GM12878 (cell line): ENCODE measurements at places on chromosomes 7 and 10. TPM values are rescaled to one million over a fixed set of nuclear protein-coding genes. Genes with fewer than 3 reads are reported as not detected.
A peak's percentile ranks its signal among the peaks of the same experiment; 100 is the strongest.

Gene SLC13A4
- total RNA-seq, result not detected in 2 replicates

DNA sequence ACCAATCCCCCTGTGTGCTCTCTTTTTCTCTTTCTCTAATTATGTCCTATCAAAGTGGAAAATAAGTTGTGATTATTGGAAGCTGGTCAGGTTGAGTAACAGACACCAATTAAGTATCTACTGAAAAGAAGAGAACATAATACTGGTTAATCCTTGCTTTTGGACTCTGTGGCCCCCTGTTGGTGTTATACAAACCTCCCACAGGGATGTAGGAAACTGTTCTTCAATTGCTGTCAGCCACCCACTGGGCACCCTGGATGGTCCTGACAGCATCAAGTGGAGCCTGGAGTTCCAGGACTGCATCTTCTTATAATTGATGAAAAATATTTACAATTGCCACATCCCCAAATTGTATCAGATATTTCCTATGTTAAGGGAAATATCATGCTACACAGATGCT lies 939.7 kb downstream of the KCNMA1 start:
- no peaks in the 10 kb centered on the region for H3K27me3 ChIP-seq
- DNase-seq, result no peak
- no peaks in the 10 kb centered on the region for H3K4me1 ChIP-seq
- no peaks in the 10 kb centered on the region for H3K36me3 ChIP-seq
- H3K4me3 ChIP-seq, result no peak overlapping the region
- no peak overlapping the region for H3K27ac ChIP-seq

Gene GIMAP6
- 36.2 and 40.9 TPM in 2 replicates for total RNA-seq

DNA sequence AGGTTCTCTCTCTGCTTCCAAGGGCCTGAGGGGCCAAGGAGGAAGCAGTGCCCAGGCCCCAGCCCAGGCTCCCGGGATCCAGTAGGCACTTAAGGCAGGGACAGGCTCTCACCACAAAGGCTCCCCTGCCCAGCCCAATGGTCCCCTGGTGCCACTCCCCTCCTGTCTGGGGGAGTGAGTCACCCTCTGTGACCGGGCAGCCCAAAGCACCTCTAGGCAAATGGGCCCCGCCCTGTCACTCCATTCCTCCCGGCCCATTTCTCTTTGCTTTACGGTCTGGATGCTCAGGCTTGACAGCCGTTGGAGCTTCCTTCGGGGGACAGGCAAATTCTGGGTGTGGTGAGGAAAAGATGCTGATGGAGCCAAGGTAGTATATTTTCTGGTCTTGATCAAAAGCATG lies at the start of gene CALHM3:
Gene CALHM3, minus strand, starts transcription at position 106 of the 400 bp plus-strand sequence. CDS start 208 bp downstream, outside the sequence.
- no peak within 1 kb of the TSS for H3K4me3 ChIP-seq
- H3K27ac ChIP-seq, result no peak within 1 kb of the TSS
- DNase-seq, result no peak
- H3K4me1 ChIP-seq, result peaks cover 7% of the 10 kb centered on the region
- no peaks in the 10 kb centered on the region for H3K36me3 ChIP-seq

Gene CXCL12
- 0.85 and 0.90 TPM in 2 replicates for total RNA-seq

Gene PPP1R3A
- total RNA-seq, result not detected in 2 replicates

GRCh38 chr7:7432979-7433378 lies 102.7 kb downstream of the COL28A1 start:
- no peak overlapping the region for H3K4me3 ChIP-seq
- no peak for DNase-seq
- no peaks in the 10 kb centered on the region for H3K4me1 ChIP-seq
- H3K27ac ChIP-seq, result no peak overlapping the region
- H3K36me3 ChIP-seq, result no peaks in the 10 kb centered on the region
- H3K27me3 ChIP-seq, result no peaks in the 10 kb centered on the region; the same call in none of the 2 replicates

Gene SP8
- total RNA-seq, result not detected in 2 replicates

- H3K4me1 ChIP-seq, result no peaks in the 10 kb centered on the region
- no peaks in the 10 kb centered on the region; the same call in 1 of the 2 replicates for H3K27me3 ChIP-seq
- no peak overlapping the region for H3K27ac ChIP-seq
- no peaks in the 10 kb centered on the region for H3K36me3 ChIP-seq
- no peak overlapping the region for H3K4me3 ChIP-seq
Measured at GRCh38 chr7:24175603-24176002, 108.4 kb upstream of the NPY start.

Gene TMEM213
- total RNA-seq, result not detected in 2 replicates

DNA sequence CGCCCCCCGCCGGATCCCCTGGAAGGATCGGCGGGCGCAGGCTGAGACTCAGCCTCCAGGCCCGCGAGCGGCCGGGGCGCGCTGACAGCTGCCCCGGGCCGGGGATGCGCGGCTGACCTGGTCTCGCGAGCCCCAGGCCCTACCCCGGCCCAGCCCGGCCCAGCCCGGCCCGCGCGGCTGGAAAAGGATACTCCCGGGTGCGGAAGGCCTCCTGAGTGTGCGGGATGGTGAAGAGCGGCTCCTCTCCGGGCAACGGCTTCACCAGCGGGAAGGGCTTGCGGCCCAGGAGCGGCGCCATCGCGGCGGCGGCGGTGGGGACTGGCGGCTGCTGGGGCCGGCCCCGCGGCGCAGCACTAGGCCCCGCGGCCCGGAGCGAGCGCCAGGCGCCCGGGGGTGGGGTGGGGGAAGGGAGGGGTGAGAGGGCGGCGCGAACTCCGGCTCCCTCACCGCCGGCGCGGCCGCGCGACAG lies 423 bp downstream of the BAZ1B start:
- peak overlapping the region; percentile 76 for H3K4me3 ChIP-seq
- H3K27ac ChIP-seq, result peak overlapping the region; percentile 91
- peaks cover 15% of the 10 kb centered on the region for H3K4me1 ChIP-seq
- no peak for DNase-seq
- peaks cover 2% of the 10 kb centered on the region for H3K36me3 ChIP-seq

GRCh38 chr10:6201516-6201975 lies 1.2 kb upstream of the PFKFB3 start:
- DNase-seq, result peak; percentile 63
- H3K27ac ChIP-seq, result no peak overlapping the region
- peaks cover 10% of the 10 kb centered on the region for H3K4me1 ChIP-seq
- no peaks in the 10 kb centered on the region for H3K27me3 ChIP-seq

DNA sequence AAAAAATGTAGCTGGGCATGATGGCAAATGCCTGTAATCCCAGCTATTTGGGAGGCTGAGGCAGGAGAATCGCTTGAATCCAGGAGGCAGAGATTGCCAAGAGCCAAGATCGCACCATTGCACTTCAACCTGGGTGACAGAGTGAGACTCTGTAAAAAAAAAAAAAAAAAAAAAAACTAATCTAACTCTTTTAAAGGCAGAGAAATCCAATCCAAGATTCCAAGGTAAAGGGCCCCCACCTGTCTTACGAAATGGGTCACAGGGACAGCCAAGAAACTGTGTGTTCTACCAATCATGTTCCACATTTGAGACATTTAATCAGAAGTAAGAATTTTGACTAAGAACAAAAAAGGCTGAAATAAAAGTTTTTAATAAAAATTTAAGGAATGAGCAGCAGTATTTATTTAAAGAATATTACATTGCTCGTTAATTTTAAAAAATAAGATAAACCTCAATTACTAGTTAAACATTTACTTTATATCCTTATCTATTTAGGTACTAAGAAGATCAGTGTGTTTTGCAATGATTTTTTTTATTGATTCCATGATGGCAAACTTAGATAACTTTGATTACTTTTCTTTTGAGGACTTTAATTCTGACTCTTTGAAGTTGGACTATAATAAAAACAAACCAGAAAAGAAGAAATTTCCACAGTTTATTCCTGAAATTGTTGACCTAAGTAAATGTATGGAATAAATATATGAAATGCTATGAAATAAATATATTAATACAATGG lies 6.7 kb upstream of the OAT start:
- H3K27ac ChIP-seq, result no peak overlapping the region
- no peaks in the 10 kb centered on the region for H3K4me1 ChIP-seq
- no peaks in the 10 kb centered on the region for H3K36me3 ChIP-seq
- no peaks in the 10 kb centered on the region for H3K27me3 ChIP-seq
- DNase-seq, result no peak
- H3K4me3 ChIP-seq, result no peak overlapping the region

Gene TMEM130
- total RNA-seq, result not detected in 2 replicates

GRCh38 chr7:112173568-112173905 lies 32.7 kb downstream of the DOCK4 start:
- no peaks in the 10 kb centered on the region for H3K27me3 ChIP-seq
- no peaks in the 10 kb centered on the region for H3K4me1 ChIP-seq
- H3K27ac ChIP-seq, result no peak overlapping the region
- H3K4me3 ChIP-seq, result no peak overlapping the region

Gene TSPAN33
- 113 and 122 TPM in 2 replicates for total RNA-seq

Gene DNAJC12
- 1.2 and 2.1 TPM in 2 replicates for total RNA-seq

Gene PHYHIPL
- total RNA-seq, result 0.11 and 0.26 TPM in 2 replicates

Gene UNCX
- total RNA-seq, result not detected in 2 replicates

- H3K27ac ChIP-seq, result no peak overlapping the region
- no peaks in the 10 kb centered on the region for H3K27me3 ChIP-seq
- no peak overlapping the region for H3K4me3 ChIP-seq
- H3K36me3 ChIP-seq, result no peaks in the 10 kb centered on the region
Measured at GRCh38 chr10:125417605-125418004, 257.2 kb upstream of the CTBP2 start.

DNA sequence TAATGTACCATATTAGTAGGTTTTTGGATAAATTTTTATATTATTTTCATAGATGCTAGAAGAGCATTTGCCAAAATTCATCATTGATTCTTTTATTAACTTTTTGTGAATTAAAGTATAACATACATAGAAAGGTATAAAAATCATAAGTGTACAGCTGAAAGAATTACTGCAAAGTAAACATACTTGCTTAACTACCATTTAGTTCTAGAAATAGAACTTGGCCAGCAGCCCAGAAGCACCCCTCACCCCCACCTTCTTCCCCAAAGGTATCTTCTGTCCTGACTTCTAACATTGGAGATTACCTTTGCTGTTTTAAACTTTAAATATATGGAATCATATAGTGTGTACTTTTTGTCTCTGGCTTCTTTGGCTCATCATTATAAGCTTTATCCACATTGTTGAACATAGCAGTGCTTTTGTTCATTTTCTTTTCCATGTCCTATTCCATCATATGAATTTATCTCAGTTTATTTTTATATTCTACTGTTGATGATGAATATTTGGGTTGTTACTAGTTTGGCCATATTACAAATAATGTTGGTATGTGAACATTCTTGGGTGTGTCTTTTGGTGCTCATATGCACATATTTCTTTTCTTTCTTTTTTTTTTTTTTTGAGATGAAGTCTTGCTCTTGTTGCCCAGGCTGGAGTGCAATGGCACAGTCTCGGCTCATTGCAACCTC lies 142.8 kb downstream of the ADK start:
- no peaks in the 10 kb centered on the region for H3K27me3 ChIP-seq
- H3K4me1 ChIP-seq, result no peaks in the 10 kb centered on the region
- no peaks in the 10 kb centered on the region for H3K36me3 ChIP-seq
- H3K4me3 ChIP-seq, result no peak overlapping the region
- H3K27ac ChIP-seq, result no peak overlapping the region

Gene HECW1
- total RNA-seq, result 0.21 and 0.31 TPM in 2 replicates

- no peak overlapping the region for H3K4me3 ChIP-seq
- no peak overlapping the region for H3K27ac ChIP-seq
- H3K4me1 ChIP-seq, result peaks cover 3% of the 10 kb centered on the region
- no peak for DNase-seq
- H3K27me3 ChIP-seq, result no peaks in the 10 kb centered on the region; the same call in 1 of the 2 replicates
Measured at GRCh38 chr7:36154255-36155212, 1.5 kb downstream of the EEPD1 start.

DNA sequence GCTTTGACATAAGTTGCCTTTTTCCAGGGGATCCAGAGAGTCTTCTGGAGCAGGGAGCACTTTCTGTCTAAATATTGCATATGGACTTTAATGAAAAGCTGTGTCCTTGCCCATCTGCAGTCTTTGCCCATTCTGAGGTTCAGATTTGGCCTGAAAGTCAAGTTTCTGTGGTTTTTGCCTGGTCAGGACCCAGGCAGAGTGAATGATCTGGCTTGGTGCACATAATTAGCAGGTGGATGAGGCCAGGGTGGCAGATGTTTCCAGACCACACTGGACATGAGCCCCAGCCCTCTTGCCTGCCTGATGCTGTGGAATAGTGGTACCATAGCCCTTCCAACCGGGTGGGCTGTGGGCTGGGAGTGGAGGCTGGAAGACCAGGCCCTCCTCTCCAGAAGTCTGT lies 11.0 kb downstream of the HECW1 start:
- H3K4me3 ChIP-seq, result no peak overlapping the region
- H3K4me1 ChIP-seq, result no peaks in the 10 kb centered on the region
- H3K27ac ChIP-seq, result no peak overlapping the region

DNA sequence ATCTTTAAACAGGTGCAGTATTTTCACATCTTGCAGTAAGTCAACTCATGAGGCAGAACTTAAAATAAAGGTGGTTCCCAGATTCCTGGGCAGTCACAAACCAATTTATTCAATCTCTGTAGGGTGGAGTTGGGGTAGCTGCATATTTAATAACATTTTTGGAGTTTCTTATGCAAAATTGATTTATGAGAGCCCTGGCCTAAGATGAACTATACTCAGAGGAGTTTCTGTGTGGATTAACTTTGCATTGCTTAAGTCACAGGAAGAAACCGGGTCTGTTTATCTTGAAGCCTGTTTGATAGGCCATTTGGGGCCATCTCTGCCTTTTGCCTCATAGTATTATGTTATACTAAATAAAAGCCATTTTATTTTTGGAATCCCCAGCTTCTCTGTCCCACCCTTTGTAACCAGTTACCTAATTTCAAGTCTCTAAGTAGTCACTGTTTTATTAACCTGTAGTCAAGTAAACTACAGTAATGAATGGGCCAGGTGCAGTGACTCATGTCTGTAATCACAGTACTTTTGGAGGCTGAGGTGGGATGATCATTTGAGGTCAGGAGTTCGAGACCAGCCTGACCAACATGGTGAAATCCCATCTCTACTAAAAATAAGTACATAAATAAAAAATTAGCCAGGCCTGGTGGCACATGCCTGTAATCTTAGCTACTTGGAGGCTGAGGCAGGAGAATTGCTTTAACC lies 104.4 kb upstream of the FAM3C start:
- H3K4me3 ChIP-seq, result no peak overlapping the region
- H3K27ac ChIP-seq, result no peak overlapping the region
- no peaks in the 10 kb centered on the region for H3K27me3 ChIP-seq
- DNase-seq, result no peak
